Thoracic aorta (tissue), 2 donors: ENCODE measurements at places on chromosomes 1 and 21. TPM values are rescaled to one million over a fixed set of nuclear protein-coding genes. Genes with fewer than 3 reads are reported as not detected.

- no peaks in the 10 kb centered on the region for H3K36me3 ChIP-seq
- no peaks in the 10 kb centered on the region for H3K4me1 ChIP-seq
- H3K27me3 ChIP-seq, result no peaks in the 10 kb centered on the region
- no peak overlapping the region for H3K27ac ChIP-seq
Measured at GRCh38 chr1:180211156-180211859, 18.8 kb upstream of the LHX4 start.

GRCh38 chr1:229075217-229075616 is 195.7 kb upstream of the RAB4A start:
- H3K36me3 ChIP-seq, result no peaks in the 10 kb centered on the region
- peaks cover 10% of the 10 kb centered on the region for H3K4me1 ChIP-seq
- H3K4me3 ChIP-seq, result no peak overlapping the region
- H3K27me3 ChIP-seq, result no peaks in the 10 kb centered on the region
- H3K27ac ChIP-seq, result no peak overlapping the region

DNA sequence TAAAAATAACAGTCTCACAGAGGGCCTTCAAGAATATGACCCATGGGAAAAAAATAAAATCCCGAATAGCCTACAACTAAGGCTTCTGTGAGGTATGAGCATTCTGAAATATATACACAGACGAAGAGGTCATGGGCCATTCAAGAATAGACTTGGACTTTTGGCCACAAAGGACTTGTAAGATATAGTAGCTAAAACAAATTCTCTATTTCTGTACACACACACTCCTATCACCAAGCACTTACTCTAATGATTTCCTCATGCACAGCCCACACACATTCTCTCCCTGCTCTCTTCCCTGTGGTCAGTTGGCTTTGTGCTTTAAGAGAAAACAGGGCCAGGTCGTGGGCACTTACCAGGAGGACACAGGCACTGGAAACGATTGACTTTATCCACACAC is 69.7 kb upstream of the ADAM30 start:
- peaks cover 77% of the 10 kb centered on the region for H3K4me1 ChIP-seq
- H3K4me3 ChIP-seq, result no peak overlapping the region
- H3K27ac ChIP-seq, result peak overlapping the region; percentile 65
- DNase-seq, result no peak

- no peaks in the 10 kb centered on the region for H3K27me3 ChIP-seq
- peak overlapping the region; percentile 8 for H3K27ac ChIP-seq
- no peak for DNase-seq
- no peaks in the 10 kb centered on the region for H3K36me3 ChIP-seq
Measured at GRCh38 chr1:2530513-2531361, 674 bp upstream of the HES5 start.

GRCh38 chr1:194731025-194731424 is 1544.6 kb upstream of the B3GALT2 start:
- no peak for DNase-seq
- H3K4me1 ChIP-seq, result no peaks in the 10 kb centered on the region
- H3K27me3 ChIP-seq, result no peaks in the 10 kb centered on the region
- H3K27ac ChIP-seq, result no peak overlapping the region
- no peaks in the 10 kb centered on the region for H3K36me3 ChIP-seq
- no peak overlapping the region for H3K4me3 ChIP-seq

DNA sequence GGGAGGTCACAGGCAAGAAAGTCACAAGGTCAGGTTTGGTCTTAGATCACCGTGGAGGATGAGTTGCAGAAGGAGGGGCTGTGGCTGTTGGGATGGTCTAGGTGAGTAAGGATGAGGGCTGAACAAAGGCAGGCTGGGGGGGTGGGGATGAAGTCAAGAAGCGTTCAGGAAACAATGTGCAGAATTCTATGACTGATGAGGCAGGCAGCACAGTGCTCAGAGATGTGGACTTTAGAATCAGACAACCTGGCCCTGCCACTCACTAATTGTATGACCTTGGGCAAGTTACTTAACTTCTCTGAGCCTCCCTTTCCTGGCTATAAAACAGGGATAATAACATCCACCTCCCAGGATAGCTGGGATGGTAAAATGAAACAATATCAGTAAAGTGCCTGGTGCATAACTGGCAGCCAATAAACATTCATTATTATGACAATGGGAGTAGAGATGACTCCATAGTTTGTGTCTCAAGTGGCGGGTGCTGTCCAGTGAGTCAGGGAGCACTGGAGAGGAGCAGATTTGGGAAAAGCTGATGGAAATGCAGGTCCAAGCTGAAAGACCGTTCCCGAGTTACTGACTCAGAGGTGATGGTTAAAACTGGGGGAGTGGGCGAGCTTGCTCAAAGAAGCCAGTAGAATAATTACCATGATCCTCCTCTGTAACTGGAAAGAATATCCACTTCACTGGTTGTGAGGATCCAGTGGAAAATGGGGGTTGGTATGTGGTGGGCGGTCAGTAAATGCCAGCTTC is 2.1 kb downstream of the TIE1 start:
- no peaks in the 10 kb centered on the region for H3K36me3 ChIP-seq
- no peak overlapping the region for H3K27ac ChIP-seq
- no peak overlapping the region for H3K4me3 ChIP-seq
- DNase-seq, result no peak

DNA sequence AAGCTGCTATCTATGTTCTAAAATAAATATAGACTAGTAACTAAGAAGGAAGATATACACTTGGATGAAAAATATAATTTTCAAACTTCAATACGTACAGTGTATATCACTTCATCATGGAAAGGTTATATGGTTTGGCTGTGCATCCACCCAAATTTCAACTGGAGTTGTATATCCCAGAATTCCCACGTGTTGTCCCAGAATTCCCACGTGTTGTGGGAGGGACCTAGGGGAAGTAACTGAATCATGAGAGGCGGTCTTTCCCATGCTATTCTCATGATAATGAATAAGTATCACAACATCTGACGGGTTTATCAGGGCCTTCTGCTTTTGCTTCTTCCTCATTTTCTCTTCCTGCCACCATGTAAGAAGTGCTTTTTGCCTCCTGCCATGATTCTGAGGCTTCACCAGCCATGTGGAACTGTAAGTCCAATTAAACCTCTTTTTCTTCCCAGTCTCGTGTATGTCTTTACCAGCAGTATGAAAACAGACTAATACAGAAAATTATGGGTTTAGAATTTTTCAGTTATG is 10.7 kb downstream of the NEGR1 start:
- H3K27me3 ChIP-seq, result no peaks in the 10 kb centered on the region
- H3K4me1 ChIP-seq, result no peaks in the 10 kb centered on the region
- H3K36me3 ChIP-seq, result no peaks in the 10 kb centered on the region
- no peak overlapping the region for H3K4me3 ChIP-seq
- H3K27ac ChIP-seq, result no peak overlapping the region

DNA sequence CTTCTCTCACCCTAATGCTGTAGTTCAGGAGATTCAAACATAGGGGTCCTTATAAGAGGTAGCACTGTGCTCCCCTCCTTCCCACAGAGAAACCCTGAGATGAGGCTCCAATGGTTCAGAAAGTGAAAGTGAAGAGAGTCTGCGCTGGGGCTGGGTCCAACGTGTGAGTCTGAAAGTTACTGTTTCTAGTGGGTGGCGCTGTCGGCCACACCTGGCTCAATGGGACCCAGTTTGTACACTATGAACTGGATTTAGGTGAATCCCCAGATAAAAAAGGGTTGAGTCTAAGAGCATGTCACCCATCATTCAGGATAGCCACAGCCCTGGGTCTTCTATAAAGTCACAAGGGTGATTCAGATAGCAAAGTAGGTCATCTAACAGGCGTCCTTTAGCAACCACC is 2.8 kb downstream of the SMCP start:
- DNase-seq, result no peak
- peaks cover 17% of the 10 kb centered on the region for H3K4me1 ChIP-seq
- no peak overlapping the region for H3K4me3 ChIP-seq
- no peaks in the 10 kb centered on the region for H3K36me3 ChIP-seq
- H3K27me3 ChIP-seq, result no peaks in the 10 kb centered on the region

DNA sequence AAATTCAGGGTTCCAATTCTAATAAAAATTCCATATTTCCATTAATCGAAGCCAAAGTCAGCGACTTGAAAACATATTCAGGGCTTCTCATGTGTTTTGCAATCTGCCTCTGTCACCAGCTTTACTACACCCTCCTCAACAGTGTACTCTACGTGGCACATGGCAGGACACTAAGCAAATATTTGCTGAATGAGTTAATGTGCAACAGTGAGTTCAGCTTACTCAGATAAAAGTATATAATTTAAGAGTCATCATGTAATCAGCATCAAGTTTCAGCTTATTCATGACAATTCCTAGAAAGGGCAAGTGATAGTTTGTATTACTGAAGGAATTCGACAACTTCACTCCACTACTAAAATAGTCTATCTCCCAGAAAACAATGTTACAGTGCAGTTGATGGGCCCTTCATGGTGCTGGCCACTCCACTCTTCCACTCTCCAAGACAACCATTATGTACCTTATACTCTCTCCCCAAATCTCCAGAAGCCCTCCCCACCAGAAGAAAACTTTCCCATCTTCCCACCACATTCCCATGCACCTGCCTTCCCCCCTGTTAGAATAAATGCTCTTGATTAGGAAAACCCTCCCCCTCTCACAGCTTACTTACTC is 97.3 kb downstream of the TTLL7 start:
- no peak overlapping the region for H3K4me3 ChIP-seq
- H3K27me3 ChIP-seq, result no peaks in the 10 kb centered on the region
- H3K27ac ChIP-seq, result no peak overlapping the region
- DNase-seq, result no peak
- H3K36me3 ChIP-seq, result no peaks in the 10 kb centered on the region

- peak overlapping the region; percentile 53 for H3K4me3 ChIP-seq
- H3K36me3 ChIP-seq, result no peaks in the 10 kb centered on the region
- DNase-seq, result no peak
- H3K27me3 ChIP-seq, result no peaks in the 10 kb centered on the region
Measured at GRCh38 chr1:100866041-100866900, 28.4 kb downstream of the EXTL2 start.

DNA sequence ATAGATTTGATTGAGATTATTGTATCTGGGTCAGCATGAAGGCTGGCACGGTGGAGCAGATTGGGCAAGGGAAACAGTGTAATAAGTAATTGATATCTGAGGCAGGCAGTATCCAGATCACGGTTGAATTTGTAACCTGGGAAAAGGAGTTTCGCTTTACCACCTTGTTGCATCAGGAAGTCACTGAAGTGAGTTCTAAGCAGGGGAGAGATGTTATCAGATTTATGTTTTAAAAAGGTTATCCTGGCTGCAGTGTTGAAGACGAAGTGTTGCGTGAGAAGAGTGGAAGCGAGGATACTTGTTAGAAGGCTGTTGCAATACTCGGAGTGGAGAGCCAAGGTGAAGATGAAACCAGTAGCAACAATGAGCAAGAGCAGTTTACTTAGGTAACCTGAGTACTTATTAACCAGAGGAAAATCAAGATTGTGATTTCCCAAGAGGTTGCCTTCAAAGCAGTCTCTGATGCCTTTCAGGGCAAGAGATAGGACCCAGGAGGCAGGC is 77.8 kb downstream of the LHX9 start:
- no peaks in the 10 kb centered on the region for H3K36me3 ChIP-seq
- no peak overlapping the region for H3K4me3 ChIP-seq
- DNase-seq, result no peak
- no peaks in the 10 kb centered on the region for H3K27me3 ChIP-seq
- no peaks in the 10 kb centered on the region for H3K4me1 ChIP-seq

- H3K27me3 ChIP-seq, result no peaks in the 10 kb centered on the region
- peak overlapping the region; percentile 84 for H3K4me3 ChIP-seq
- no peaks in the 10 kb centered on the region for H3K36me3 ChIP-seq
- H3K27ac ChIP-seq, result peak overlapping the region; percentile 94
- H3K4me1 ChIP-seq, result peaks cover 70% of the 10 kb centered on the region
- DNase-seq, result no peak
Measured at GRCh38 chr1:9235096-9235459, 504 bp downstream of the H6PD start.

DNA sequence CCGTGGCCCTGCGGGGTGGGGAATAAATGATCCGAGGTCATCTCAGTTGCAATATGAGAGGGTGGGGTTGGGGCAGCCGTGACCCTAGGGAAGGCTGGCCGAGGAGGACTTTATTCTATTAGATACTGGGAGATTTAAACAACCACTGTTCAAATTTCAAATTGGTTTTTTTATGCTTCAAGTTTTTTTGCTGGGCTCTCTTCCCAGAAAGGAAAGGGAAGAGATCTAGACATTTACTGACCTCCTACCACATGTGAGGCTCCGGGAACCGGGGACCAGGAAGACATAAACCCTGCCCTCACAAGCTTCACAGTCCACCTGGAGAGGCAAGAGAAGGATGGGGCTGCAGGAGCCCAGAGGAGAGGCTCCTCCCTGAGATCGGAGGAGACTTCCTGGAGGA is 207.3 kb downstream of the FOXD2 start:
- no peaks in the 10 kb centered on the region for H3K27me3 ChIP-seq
- no peak overlapping the region for H3K4me3 ChIP-seq
- peak overlapping the region; percentile 76 for H3K27ac ChIP-seq
- H3K36me3 ChIP-seq, result no peaks in the 10 kb centered on the region

- no peak for DNase-seq
- no peaks in the 10 kb centered on the region for H3K36me3 ChIP-seq
- H3K4me3 ChIP-seq, result no peak overlapping the region
- H3K4me1 ChIP-seq, result no peaks in the 10 kb centered on the region
- no peak overlapping the region for H3K27ac ChIP-seq
- H3K27me3 ChIP-seq, result no peaks in the 10 kb centered on the region
Measured at GRCh38 chr21:31221043-31221442, 123.0 kb downstream of the TIAM1 start.

DNA sequence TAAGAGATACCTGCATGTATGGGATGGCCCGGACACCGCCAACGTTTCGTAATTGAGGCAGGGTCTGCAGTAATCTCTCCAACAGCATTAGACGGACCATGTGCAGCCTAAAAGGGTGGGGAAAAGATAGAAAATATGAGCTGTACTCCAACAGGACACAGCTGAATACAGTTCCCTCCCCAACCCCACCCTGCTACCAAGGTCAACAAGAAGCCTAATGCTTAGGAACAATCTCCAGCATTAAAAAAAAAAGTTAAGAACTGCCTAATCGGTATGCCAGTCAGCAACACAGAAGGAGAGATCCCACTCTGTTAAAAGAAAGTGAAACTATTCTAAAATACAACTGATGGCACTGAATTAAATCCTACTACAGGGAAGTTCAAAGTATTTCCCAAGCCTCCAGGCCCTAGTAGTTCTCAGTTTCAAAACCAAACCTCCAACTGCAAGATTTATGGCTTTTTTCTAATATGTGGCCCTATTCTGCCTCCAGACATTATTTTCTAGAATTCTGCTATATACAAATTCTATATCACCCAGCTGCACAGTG is 81.0 kb downstream of the UBR4 start:
- no peak overlapping the region for H3K4me3 ChIP-seq
- peaks cover 65% of the 10 kb centered on the region for H3K36me3 ChIP-seq
- DNase-seq, result no peak
- H3K27ac ChIP-seq, result no peak overlapping the region
- H3K27me3 ChIP-seq, result no peaks in the 10 kb centered on the region
- no peaks in the 10 kb centered on the region for H3K4me1 ChIP-seq

Gene FCGR2B
- total RNA-seq, result 65.9 TPM

Gene NKAIN1
- total RNA-seq, result not detected

Gene CFAP410
- 51.3 TPM for total RNA-seq

Gene MCOLN3
- 3.2 TPM for total RNA-seq

Gene CSMD2
- 2.8 TPM for total RNA-seq

Gene CD48
- 9.9 TPM for total RNA-seq

Gene OR2T11
- total RNA-seq, result not detected

Gene SPRR5
- total RNA-seq, result not detected

Gene CTSS
- 64.7 TPM for total RNA-seq

Gene ITLN2
- not detected for total RNA-seq

Gene SDC3
- total RNA-seq, result 75.4 TPM

Gene MAN1C1
- total RNA-seq, result 21.0 TPM
